GF-D8 (cell line): ENCODE measurements at places on chromosomes 6 and 20.
A peak's percentile ranks its signal among the peaks of the same experiment; 100 is the strongest.

GRCh38 chr6:17703256-17703694 lies 3.5 kb downstream of the NUP153 start:
- DNase-seq, result peak; percentile 44

DNA sequence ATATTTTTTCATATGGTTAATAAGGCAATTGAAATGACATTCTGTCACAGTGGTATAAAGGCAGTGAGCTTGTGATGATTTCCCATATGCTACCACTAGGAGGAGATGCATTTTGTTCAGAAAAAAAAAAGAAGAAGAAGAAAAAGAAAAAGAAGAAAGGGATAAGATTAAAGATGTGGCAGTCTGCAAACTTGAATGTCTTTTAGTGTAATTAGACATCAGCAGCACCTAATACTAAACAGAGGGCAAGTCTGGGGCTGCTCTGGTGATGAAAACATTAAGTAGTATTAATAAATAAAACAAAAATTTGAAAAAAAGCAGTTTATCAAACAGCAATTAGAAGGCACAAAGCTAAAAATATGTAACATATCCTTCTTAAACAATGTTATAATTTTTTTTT lies 95.4 kb upstream of the DEFB112 start:
- no peak for DNase-seq

GRCh38 chr6:137715589-137716045 lies 151.4 kb upstream of the TNFAIP3 start:
- no peak for DNase-seq

GRCh38 chr20:5656126-5656525 lies 94.1 kb upstream of the SHLD1 start:
- DNase-seq, result no peak

GRCh38 chr20:8474027-8474668 lies 342.1 kb downstream of the PLCB1 start:
- DNase-seq, result no peak

GRCh38 chr6:62354261-62354660 lies 68.2 kb upstream of the KHDRBS2 start:
- DNase-seq, result no peak

DNA sequence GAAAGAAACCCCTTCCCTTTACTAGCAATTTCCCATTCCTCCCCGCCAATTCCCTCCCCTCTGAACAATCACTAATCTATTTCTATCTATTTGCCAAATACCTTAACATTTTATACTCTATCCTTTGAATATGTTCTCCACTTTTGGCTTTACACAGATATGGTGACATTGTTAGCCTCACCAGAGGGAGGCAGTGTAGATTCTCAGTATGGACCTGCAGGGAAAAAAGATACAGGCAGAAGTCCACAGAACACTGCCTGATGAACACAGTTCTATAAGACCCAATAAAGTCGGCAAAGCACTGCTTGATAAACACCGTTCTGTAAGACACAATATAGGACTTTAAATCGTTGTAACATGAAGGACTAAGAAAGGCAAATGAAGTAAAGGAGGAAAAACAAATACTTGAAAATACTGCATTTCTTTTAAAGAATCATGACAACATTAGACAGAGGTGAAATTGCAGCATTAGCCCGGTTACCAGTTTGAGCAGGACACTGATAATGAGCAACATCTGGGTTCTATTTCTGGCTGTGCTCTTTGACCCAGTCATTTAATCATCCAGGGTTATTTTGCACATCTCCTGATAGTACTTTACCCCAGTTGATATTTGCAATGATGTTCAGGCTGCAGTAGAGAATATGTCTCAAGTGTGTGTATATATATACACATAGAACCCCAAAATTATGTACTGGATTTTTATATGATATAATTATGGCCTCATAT lies 296.8 kb downstream of the UTRN start:
- no peak for DNase-seq

GRCh38 chr6:13011612-13012146 lies 295.1 kb downstream of the PHACTR1 start:
- no peak for DNase-seq

DNA sequence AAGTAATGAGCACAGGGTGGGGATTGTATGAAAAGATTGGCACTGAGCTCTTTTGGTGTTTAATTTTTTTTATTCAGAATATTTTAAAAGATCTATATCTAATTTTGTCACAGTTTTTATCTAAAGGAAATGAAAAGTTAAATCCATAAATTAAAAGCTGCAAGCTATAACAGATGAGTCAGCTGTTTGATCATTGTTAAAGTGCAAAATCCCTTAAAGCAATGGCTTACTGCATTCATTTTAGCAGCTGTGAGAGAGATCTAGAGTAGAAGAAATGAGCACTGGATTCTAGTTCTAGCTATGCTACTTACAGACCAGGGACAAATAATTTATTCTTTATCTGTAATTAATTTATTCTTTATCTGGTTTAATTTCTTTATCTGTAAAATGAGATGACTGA lies 245.9 kb downstream of the CD109 start:
- DNase-seq, result no peak

DNA sequence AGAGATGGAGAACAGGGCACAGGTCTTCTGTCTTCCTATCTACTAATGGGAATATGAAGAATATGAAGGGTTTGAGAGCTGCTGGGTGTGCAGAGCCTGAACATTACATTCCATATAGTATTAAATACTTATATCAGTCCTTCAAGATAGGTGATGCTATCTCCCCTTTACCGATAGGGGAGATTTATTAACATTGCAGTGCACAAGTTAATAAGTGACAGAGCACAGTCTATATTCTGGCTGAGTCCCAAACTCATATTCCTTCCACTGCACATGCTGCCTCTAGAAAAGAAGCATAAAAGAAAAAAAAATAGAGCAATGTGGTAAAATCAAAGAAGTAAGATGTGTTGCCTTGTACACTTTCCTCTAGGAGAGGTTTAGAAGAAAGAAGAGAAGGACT lies 18.5 kb upstream of the KIAA0408 start:
- no peak for DNase-seq

DNA sequence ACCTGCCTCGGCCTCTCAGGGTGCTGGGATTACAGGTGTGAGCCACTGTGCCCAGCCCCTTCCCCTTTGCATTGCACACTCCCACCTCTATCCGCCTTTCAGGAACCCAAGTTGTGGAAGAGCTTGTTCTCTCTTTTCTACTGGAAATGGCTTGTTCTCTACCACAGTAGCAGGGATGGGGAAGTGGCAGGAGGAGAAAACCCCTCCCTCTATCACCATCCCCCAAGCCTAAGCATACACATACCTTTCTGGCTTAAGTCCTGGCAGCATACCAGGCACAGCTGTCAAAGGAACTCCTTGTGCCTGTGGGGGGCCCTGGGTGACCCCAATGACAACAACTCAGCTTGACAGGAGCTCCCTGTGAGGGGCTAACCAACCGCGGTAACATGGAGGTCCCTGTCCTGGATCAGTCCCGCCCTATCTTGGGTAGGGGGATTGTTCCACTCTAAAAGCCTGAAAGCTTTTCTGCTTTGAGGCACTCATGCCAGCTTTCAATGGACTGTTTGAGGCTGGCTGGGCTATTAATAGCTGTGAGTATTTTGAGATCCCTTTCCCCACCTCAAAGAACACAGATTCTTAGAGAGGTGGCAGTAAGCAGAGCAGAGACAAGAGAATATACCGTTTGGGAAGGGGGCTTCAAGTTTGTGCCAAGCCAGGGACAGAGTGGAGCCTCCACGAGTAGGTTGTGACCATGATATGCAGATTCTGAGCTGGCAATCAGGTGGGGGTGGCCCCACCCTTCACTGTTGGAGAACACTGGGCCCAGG lies 2.3 kb downstream of the KLHDC3 start:
- no peak for DNase-seq

GRCh38 chr6:105608711-105609374 lies 206.0 kb upstream of the PREP start:
- DNase-seq, result no peak

GRCh38 chr6:140732991-140733390 lies 1358.5 kb upstream of the CITED2 start:
- DNase-seq, result no peak

GRCh38 chr6:131136021-131136786 lies 937 bp downstream of the AKAP7 start:
- DNase-seq, result no peak

DNA sequence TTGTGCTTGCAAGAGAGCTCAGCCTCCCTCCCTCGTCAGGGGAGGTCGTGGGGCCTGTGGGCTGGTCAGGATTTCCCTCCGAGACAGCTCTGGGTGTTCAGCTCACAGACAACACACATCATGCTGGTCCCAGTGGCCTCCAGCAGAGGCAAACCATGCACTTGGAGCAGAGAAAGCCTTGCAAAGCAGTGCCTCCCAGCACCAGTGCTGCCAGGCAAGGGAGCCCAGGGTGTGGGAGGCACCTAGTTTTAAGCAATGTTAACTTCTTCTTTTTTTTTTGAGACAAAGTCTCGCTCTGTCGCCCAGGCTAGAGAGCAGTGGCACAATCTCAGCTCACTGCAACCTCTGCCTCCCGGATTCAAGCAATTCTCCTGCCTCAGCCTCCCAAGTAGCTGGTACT lies 34.0 kb upstream of the INSM1 start:
- DNase-seq, result no peak

- DNase-seq, result no peak
Observed at GRCh38 chr6:17318435-17319165, 37.4 kb downstream of the RBM24 start.

GRCh38 chr20:46206025-46206424 lies 87.9 kb downstream of the CD40 start:
- peak; percentile 57 for DNase-seq

- DNase-seq, result no peak
Observed at GRCh38 chr20:62134735-62135231, 8.4 kb downstream of the PSMA7 start.

DNA sequence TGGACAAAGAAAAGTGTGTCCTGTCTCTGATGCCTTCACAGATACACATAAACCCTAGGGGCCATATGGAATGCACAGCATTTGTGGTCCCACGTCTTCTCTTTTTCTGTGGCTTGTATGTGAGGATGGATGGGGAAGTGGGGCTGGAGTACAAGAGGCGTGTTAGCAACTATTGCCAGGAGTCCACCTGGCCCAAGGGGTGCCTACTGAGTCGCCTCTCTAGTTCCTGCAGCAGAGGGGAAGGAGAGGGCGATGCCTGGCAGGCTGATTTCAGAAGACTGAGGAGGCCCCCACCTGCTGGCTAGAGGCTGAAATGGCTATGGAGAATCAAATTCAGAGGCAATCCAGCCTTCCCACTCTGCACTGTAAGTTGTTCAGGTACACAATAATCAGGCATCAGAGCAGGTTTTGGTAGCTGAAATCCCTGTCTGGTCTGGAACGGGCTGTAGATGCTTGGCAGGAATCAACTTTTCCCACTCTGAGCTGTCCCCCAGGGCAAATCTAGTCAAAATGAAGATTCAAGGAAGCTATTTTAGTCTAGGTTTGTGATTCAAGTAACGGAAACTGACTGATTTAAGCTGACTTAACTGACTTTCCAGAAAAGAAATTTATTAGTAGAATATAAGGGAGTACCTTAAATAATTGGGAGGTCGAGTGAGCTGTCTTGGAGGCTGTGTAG lies 14.9 kb upstream of the PPARD start:
- DNase-seq, result peak; percentile 59

DNA sequence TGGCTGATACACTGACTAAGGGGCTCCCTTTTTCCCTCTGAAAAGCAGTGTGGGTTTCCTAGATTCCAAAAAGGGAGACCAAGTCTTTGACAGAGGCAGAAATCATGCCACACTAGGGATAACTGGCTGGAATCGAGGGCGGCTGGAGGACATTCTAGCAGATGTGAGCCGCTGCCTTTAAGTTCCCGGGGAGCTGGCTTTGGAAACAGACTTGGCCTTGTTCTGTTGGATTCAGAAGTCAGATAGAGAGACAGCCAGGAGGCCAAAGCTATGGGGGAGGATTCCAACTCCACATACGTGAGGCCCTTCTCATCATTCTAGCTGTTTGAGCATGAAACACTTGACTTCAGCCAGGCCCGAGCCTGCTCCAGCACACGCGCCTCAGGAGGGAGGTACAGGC lies 109.9 kb upstream of the FOXC1 start:
- no peak for DNase-seq

- no peak for DNase-seq
Observed at GRCh38 chr6:53101006-53101405, 35.8 kb downstream of the FBXO9 start.

DNA sequence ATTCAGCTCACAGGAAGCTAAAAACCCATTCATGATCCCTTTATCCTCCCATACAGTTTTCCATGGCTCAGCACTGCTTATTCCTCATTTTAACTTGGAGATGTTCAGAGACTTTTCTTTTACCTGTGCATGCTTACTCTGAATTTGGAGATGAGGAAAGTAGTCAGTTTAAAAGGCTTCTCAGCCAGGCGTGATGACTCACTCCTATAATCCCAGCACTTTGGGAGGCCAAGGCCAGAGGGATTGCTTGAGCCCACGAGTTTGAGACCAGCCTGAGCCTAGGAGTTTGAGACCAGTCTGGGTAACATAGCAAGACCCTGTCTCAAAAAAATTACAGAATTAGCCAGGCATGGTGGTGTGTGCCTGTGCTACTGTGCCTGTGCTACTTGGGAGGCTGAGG lies 30.3 kb upstream of the TMEM217 start:
- no peak for DNase-seq

GRCh38 chr6:4653141-4653540 lies 123.1 kb upstream of the CDYL start:
- DNase-seq, result no peak

DNA sequence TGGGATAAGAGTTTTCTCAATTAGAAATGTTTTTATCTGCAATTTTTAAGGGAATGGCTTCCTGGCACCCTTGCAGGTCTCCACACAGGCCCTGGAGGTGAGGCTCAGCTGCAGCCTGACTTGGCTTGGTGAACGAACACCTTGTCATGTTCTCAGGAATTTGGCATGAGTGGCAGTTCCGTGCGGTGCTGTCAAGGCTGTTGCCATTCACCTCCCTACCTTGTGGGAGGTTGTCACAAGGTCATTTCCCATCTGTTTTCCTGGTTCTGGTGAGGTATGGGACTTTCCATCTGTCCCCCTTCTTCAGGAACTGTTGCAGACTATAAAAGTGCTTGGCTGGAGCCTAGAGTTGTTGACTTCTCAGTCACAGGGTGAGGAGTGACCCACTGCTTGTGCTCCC lies 82.9 kb downstream of the ELOVL4 start:
- DNase-seq, result no peak

DNA sequence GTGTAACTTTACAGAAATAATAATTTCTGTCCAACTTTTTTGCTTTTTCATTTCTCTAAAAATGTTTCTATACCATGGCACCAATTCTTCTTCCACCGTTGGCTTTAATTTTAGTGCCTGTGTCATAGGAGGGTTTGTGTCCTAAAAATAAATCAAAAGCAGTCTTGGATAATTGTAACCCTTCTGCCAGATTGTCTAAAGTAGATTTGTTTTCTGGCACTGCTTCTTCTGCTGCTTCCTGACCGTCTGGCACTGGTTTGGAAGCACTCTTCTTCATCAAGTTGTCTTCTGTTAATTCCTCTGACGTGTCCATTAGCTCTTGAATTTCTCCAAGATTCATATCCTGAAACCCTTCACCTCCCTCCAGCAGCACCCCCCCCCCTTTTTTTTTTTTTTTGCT lies 33.1 kb downstream of the SCAF8 start:
- no peak for DNase-seq

DNA sequence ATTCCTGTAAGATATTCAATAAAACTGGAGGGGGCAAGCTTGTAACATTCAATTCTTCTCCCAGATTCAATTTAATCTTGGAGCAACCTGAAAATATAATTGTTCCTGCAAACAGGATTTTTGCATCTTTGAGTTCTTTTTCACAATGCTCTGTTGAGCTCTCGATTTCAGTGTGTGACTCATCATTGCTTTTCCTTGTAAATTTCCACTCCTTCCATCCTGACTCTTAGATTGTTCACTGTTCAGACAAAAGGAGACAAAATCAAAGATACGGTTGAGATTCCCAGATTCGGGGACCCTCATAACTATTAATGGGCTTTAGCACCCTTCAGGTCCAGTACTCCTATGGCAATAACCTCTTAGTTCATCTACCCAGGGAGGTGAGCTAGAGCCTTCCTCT lies 571.9 kb upstream of the CHD6 start:
- no peak for DNase-seq
